Fibroblast of skin of abdomen (primary cell): ENCODE measurements at places on chromosomes 7 and 10.

- no peak for DNase-seq
These were observed 10.0 kb downstream of the WASL start for GRCh38 chr7:123738808-123739207.

- DNase-seq: no peak
These were observed 134.4 kb downstream of the ABCA13 start for GRCh38 chr7:48305661-48306060.

DNA sequence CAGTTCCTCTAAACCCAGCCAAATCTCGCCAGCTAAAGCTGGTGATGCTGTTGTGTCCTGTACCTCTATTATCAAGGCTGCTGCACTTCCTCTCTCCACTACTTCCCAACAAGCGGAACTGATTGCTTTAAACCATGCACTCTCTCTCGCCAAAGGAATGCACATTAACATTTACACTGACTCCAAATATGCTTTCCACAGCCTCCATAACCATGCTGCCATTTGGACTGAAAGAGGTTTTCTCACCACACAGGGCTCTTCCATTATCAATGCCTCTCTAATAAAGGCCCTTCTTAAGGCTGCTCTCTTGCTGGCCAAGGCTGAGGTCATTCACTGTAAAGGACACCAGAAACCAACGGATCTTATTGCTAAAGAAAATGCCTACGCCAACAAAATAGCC lies 11.4 kb upstream of the LRRC61 start:
- DNase-seq: no peak

GRCh38 chr7:28037220-28038010 lies 143.2 kb downstream of the JAZF1 start:
- DNase-seq: peak; percentile 97

DNA sequence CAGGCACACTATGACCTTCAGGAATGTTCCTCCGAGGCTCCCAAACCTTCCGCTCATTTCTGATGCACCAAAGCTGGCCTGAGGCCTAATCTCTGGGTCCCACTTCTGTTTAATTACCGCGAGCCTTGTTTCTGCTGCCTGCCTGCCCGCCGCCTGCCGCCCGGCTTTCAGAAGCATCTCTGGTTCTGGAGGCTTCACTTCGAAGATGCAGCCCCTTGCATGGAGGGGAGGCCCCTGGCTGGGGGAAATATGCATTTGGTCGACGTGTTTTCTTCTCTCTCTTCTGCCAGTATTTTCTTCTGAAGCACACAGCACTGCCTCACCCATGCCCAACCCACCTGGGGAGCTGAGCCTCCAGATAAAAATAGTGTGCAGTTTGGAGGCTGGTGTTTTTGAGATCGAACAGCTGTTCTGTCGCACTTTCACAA lies 166.9 kb downstream of the PAXIP1 start:
- DNase-seq: no peak

GRCh38 chr7:2307690-2308107 lies 6.5 kb downstream of the SNX8 start:
- DNase-seq: no peak

GRCh38 chr10:62912086-62912485 lies 95.9 kb upstream of the EGR2 start:
- DNase-seq: no peak

- DNase-seq: no peak
These were observed 49.4 kb downstream of the ADCYAP1R1 start for GRCh38 chr7:31101544-31101943.

- DNase-seq: no peak
These were observed 52.8 kb upstream of the CHST3 start for GRCh38 chr10:71911296-71911953.

GRCh38 chr7:7207876-7208275 lies 25.5 kb downstream of the C1GALT1 start:
- DNase-seq: no peak

DNA sequence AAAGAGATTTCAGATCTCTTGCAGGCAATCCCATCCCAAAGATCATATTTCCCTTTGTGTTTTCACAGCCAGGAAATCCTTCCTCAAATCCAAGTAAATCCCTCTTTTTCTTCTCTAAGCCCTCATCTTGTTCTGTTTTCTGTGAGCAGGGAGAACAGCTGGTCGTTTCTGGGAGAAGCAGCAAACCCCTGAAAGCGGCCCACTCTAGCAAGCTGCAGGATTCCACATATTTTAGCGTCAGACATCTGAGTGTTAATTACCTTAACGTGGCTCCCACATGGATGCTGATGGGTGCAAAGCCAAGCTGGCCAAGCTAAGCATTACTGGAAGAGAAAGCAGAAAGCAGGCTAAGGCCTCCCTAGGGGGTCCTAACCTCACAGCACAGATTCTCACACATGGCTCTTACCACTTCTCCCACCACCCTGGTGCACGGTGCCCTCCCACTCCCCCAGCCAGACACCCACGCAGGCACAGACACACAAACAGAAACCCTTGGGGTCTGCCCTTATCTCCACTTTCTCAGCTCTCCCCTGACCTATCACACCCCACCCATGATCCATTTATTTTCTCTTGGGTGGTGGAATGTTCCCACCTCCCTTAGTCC lies 551.0 kb upstream of the AUTS2 start:
- peak; percentile 38 for DNase-seq

DNA sequence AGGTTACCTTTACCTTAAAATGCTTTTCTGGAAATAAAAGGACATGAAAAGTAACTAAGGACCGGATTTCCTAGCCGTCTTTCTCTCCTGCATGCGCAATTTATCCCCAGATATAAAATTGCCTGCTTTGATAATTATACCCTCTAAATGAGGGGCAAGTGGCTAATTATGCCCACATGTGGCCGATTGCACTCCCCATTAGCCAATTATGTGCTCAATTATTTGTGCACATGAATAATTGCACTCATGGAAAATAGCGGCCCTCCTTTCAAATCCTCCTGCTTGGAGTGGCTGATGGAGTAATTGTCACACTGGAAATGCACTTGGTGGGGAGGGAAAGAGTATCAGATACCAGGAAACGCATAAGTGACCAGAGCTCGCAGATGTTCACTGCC lies 66.4 kb upstream of the ATRNL1 start:
- no peak for DNase-seq

- DNase-seq: no peak
These were observed 70.8 kb downstream of the TCERG1L start for GRCh38 chr10:131240691-131241090.

DNA sequence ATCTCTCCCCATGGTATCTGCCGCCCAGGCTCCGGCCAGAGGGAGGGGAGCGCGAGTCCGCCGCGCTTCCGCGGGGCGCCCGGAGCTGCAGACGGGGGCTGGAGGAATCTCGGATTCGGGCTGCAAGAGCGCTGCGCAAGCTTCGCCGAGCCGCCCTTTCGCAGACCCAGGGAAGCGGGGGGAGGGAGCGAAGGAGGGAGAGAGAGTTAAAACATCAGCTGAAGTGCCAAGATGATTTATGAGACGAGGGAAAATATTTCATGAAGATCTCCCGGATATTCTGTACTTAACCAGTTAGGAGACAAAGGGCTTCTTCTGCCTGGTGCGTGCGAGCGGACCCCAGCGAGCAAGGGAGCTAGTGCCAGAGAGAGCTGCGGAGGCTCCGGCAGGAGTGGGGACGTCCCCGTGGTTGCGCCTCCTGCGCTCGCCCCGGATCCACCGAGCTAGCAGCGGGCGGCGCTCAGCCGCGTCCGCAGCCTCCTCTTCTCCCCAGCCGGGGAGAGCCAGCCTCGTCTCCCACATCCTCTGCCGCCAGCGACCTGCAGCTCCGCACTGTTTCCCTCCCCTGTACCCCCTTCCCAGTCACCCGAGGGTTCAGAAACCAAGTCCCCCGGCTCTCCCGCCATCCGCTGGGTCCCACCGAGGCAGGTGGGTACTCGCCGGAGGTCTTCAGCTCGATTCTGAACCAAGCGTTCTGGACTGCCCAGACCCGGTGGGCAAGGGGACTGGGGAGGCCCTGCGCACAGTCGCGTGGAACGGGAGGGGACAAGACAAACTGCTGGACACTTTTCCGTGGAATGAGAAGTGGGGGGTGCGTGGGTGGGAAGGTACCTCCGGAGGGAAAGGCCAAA lies 1.0 kb upstream of the PAX2 start:
- no peak for DNase-seq

- DNase-seq: no peak
These were observed 46.8 kb downstream of the HIPK2 start for GRCh38 chr7:139730746-139731612.

DNA sequence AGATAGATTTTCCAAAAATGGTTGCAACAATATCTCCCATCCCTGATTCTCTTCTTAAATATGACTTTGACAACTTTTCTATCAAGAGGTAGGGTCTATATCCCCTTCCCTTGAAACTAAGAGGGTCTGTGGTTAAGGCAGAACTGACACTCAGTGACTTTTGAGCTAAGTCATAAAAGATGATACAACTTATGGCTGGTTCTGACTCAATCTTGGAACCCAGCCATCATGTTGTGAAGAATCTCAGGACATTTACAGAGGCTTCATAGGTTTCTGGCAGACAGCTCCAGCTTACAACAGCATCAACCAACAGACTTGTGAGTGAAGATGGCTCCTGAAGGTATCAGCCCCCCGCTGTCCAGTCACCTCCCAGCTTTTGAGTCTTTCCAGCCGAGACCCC lies 203.5 kb downstream of the RNLS start:
- peak; percentile 82 for DNase-seq

DNA sequence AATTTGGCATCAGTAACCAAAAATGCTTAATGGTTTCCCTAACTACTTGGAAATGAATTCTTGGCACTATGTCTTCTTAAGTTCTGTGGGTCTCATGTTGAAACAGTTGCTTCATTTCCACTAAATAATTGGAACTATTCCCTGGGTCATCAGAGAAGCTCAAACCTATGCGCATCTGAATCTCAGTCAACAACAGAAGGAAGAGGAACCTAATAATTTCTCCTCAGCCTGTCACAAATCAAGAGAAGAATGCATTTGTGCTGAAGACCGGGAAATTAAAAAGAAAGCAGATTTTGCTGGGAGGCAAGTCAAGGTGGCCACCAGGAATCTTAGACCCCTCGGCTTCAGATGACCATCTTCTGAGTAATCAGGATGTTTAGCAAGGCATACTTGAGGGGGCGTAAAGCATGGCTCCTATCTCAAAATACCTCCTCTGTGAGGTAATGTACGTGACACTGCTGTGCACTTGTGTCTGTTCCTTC lies 41.4 kb downstream of the TOMM7 start:
- DNase-seq: peak; percentile 93

DNA sequence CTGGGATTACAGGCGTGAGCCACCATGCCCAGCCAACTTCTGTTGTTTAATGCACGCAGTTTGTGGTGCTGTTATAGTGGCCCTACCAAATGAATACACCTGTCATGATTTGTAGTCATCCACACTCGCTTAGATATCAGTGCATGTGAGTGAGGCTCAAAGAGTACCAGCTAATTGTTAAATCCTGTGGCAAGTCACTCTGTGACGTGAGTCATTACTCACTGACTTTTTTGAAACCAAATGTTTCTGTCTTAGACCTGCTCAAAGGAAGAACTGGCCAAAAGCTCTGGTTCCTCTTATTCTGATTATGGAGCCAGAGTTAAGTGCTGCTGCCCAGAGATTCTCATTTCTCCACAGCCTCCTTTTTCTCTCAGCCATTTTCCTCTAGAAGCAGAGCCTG lies 109.4 kb downstream of the PRKAG2 start:
- no peak for DNase-seq
